ENCODE measurements at places on chromosomes 2 and 18.

- DNase-seq: no peak
Measured at GRCh38 chr2:160328811-160329527, 128.9 kb upstream of the ITGB6 start.

GRCh38 chr2:73174244-73174643, 28.1 kb upstream of the NOTO start:
- DNase-seq: no peak

- no peak for DNase-seq
Measured at GRCh38 chr2:101152272-101153076, 1.3 kb upstream of the TBC1D8 start.

DNA sequence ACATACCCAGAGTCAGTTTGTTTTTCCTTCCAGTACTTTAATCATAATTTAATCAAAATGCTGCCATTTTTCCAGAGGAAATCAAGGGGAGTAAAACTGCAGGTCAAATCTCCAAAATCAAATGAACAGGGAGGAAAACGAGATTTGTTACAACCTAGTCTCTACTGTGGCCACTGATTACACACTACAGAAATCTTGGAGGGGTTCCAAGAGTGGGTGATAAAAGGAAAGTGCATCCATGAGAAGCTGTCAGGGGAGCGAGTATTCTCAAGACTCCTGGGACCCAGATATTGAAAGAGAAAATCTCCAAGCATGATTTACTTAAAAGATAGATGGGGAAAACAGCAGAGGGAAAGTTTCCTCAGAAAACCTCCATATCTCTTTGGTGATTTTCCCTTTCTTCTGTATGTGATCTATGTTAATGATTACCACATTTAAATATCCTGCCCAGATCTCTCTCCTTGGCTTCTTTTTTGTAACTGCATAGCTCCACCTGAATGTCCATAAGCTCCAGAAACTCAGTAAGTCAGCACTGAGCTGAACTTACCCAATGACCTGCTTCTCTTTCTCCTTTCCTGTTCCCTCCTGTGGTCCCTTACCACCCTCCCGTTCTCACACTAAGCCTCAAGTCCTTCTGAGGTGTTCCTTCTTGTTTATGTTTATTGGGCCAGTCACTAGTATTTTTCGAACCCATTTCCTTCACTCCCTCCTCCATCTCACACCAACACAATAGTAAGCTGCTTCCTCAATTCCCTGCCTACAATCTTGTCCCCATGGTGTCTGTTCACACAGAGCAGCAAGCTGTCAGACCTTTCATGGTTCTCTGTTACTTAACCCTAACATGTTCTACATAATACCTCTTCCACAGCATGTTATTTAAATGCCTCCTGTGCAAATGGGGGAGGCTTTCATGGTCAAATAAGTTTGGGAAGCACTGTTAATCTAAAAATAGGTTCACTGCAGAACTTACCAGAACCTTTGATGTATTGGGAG, 73.9 kb upstream of the TWSG1 start:
- DNase-seq: no peak

GRCh38 chr2:217694291-217694690, 308.5 kb downstream of the TNS1 start:
- DNase-seq: no peak

DNA sequence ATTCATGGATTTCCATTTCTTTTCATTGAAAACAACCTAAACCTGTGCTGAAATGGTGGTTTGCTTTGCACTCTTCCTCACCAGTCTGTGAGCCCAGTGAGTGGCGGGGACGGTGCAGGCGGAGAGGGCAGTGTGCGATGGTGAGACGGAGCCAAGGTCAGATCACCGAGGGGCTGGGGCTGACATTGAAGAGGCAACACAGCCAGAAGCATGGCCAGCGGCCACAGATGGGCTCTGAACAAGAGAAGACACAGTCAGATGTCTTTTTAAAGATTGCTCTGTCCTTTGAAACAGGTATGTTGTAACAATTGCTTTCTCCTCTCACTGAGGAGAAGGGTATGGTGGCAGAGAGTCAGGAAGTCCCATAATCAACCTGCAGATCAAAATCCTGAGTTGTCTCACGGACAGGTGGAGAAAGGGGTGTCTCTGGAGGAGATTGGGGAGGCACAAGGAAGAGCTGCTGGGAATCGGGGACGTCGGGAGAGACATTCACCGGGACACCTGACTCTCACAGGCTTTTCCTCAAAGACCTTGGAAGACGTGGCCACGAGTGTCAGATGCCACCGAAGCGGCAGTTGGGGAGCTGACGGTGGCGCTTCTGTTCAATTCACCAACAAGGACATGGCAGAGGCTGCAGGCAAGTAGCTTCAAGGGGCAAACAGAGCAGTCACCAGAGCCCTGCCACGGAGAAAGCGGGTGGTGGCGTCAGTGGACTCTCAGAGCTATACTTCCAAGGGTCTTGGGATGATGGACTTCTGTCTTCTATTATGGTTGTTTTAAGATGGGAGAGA, 12.1 kb upstream of the ZNF516 start:
- DNase-seq: no peak

DNA sequence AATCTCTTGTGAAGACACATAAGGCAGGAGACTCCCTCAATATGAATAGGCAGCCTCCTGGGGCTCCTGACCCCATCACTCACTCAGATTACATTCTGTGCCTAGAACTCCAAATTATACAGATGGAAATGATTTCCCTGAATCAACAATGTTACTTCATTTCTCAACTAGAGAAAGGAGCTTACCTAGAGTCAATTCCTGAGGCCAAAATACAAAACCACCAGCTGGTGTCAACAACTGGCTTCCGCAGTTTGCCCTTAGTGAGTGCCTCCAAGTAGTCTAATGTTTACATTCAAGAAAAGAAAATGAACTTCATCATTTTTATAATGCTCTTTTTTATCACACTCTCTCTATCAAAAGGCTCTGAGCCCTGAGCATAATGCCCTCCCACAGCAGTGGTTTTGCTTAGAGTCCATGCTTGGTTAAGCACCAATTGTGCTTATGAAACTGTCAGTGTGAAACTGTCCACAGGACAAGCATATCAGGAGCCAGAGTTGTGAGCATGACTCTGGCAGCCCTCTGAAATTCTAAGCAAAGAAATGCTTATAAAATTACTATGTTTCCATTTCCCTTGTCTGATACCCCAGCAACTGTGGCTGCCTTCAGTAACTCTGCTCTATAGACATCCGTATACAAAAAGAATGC, 305.7 kb upstream of the PKDCC start:
- no peak for DNase-seq

- no peak for DNase-seq
Measured at GRCh38 chr2:21256006-21256405, 132.2 kb downstream of the TDRD15 start.
